ENCODE measurements at places on chromosomes 5 and 9. TPM values are rescaled to one million over a fixed set of nuclear protein-coding genes. Genes with fewer than 3 reads are reported as not detected.

Gene SRD5A1
- total RNA-seq, result 30.4 TPM

Gene WNT8A
- not detected for total RNA-seq

Gene MOB3B
- total RNA-seq, result 0.03 TPM

Gene KCNT1
- total RNA-seq, result not detected

Gene TAF11L10
- not detected for total RNA-seq

Gene DDX31
- total RNA-seq, result 17.5 TPM

Gene TMEM232
- 0.21 TPM for total RNA-seq

Gene PIP5K1B
- total RNA-seq, result not detected

Gene PDE6A
- 0.33 TPM for total RNA-seq

Gene CA9
- total RNA-seq, result 0.31 TPM

Gene LAMC3
- total RNA-seq, result 16.4 TPM

Gene NR5A1
- total RNA-seq, result 2.5 TPM

Gene PCDHB6
- 1.9 TPM for total RNA-seq

Gene TAF1L
- total RNA-seq, result not detected
